Stimulated activated CD4-positive, alpha-beta T cell treated with anti-CD3 and anti-CD28 coated beads, Interleukin-1b, Interleukin-23, amount 100 ng/mL, for 48 hours (primary cell): ENCODE measurements at places on chromosomes 7 and 10.
A peak's percentile ranks its signal among the peaks of the same experiment; 100 is the strongest.

GRCh38 chr10:61896854-61897661 is 4.4 kb upstream of the ARID5B start:
- DNase-seq, result peak; percentile 57

GRCh38 chr7:879093-879492 is 2.7 kb downstream of the GET4 start:
- no peak for DNase-seq

GRCh38 chr10:35420827-35421552 is 84.7 kb downstream of the CCNY start:
- DNase-seq, result no peak

DNA sequence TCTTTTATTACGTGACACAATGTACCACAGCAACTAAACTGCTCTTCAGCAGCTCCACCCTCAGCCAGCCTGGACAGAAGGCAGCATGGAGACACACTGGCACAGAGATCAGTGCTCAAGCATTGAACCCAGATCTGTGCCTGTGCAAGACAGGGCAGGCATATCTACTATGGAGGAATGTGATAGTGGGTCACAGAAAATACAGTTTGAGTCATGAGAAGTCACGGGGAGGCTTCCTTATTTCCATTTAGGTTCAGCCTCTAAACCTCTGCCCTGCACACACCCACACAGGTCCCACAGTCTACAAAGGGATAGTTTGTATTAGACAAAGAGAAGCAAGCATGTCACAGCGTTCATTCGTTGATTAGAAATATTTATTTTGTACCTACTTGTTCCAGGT is 187.4 kb upstream of the AGR3 start:
- DNase-seq, result no peak

- no peak for DNase-seq
Observed at GRCh38 chr7:32323712-32324111, 166.5 kb downstream of the LSM5 start.

GRCh38 chr7:3598854-3599253 is 297.8 kb downstream of the SDK1 start:
- no peak for DNase-seq

GRCh38 chr10:87952612-87953011 is 89.2 kb downstream of the PTEN start:
- no peak for DNase-seq

DNA sequence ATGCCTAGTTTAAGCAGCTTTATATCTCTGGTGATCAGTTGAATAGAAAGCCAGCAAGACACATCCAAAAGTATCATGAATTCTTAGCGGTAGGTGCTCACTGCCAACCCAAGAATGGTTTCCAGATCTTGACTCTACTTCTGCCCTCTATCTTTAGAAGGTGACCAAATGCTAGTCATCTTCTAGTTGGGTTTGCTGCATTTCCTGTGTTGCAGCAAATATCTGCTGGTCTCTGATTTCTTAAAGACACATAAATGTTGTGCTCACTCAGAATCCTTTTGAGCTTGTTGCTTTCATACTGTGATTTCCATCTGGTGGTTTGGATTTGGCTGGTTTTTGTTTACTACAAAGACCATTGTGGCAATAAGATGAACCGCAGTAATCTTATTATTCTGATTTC is 2.2 kb downstream of the CDC123 start:
- no peak for DNase-seq

DNA sequence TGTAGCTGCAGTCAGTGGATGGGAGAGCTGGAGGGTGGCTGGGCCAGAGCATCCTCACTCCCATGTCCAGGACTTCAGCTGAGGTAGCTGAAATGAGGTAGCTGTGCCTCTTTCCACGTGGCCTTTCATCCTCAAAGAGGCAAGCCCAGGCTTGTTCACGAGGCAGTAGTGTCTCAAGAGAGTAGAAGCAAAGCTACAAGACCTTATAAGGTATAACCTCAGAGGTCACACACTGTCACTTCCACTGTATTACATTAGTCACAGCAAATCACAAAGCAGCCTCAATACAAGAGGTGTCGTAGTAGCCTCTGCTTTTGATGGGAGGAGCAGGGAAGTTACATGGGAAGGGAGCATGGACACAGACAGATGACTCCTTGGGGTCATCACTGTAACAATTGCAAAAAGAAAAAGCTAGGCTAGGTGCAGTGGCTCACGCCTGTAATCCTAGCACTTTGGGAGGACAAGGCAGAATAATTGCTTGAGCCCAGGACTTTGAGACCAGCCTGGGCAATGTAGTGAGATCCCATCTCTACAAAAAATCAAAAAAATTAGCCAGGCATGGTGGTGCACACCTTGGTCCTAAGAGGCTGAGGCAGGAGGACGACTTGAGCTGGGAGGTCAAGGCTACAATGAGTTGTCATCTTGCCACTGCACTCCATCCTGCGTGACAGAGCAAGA is 97.5 kb downstream of the SKIDA1 start:
- no peak for DNase-seq

GRCh38 chr10:95314192-95314918 is 23.6 kb upstream of the PDLIM1 start:
- DNase-seq, result no peak

DNA sequence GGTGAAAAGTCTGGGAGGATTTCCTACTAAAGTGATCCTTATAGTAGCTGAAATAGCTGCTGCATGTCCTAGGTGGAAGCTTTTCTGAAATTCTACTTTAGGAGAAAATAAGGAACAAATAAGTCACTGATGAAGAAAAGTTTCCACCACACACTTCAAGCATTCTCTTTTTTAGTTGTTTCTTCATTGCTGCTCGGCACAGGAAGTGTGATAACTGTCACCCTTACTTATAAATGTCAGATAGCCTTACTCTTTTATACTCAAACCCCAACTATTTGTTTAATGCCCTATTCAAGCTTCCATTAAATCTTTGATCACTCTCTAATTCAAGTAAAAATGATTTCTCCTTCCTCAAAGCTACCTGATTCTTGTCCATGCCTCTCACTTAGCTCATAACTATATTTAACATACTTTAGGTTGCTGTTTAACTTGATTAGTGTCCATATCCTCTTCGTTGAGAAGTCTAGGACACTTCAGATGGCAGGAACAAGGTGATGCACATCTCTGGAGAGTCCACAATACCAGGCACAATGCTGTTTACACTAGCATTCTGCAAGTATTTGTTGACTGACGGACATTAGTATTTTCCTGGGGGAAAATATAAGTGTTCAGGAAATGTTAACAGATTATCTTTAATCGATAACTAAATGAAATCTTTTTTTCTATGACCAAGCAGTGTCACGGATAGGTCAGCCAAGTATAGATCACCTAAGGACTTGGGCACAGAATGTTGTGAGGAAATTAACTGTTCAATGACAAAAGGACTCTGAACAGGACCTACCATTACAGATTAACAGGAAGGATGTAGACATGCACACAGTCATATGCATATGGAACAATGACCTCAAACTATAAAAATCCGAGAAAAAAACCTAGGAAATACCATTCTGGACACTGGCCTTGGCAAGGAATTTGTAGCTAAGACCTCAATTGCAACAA is 67.4 kb downstream of the ZNF438 start:
- no peak for DNase-seq

- no peak for DNase-seq
Observed at GRCh38 chr7:38506756-38507155, 124.4 kb downstream of the AMPH start.

GRCh38 chr10:48194830-48195229 is 79.7 kb downstream of the FRMPD2 start:
- DNase-seq, result no peak

GRCh38 chr7:10804770-10805169 is 168.9 kb upstream of the PHF14 start:
- DNase-seq, result no peak
